Ureter (tissue), 1 donor: ENCODE measurements at places on chromosomes 16 and 17.
A peak's percentile ranks its signal among the peaks of the same experiment; 100 is the strongest.

DNA sequence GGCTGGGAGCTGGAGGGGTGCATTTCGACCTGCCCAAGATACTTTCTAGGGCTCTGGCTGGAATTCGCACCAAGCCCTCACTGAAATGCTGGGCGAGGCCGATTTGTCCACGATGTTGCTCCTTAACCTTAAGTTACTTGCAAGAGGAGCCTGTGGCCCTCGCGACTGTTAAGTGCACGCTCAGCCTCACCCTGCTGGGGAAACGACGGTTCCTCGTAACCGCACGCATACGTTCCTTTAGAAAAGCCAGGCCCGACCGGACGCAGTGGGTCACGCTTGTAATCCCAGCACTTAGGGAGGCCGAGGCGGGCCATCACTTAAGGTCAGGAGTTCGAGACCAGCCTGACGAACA lies 607 bp upstream of the NCOR1 start:
- no peak for DNase-seq

GRCh38 chr17:58918884-58919283 lies 163.2 kb downstream of the PPM1E start:
- no peak for DNase-seq

DNA sequence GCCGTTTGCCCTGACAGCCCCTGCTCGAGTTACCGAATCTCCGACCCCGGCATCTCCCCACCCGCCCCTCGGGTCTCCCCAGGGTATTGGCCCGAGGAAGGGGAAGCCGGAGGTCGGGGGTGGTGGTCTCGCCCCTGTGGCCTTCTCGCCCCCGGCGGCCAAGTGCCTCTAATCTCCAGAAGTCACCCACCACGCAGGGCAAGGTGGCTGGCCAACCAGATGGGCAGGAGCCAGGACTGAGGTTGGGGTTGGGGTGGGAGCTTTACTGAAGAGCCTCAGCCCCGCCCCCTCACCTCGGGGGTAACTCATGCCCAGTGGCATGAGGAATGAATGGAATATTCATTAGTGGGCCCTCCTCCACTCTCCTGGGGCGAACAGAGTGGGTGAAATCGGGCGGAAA lies 637 bp downstream of the DHRS11 start:
- no peak for DNase-seq

GRCh38 chr16:2912330-2913199 lies 834 bp downstream of the FLYWCH1 start:
- DNase-seq, result no peak

DNA sequence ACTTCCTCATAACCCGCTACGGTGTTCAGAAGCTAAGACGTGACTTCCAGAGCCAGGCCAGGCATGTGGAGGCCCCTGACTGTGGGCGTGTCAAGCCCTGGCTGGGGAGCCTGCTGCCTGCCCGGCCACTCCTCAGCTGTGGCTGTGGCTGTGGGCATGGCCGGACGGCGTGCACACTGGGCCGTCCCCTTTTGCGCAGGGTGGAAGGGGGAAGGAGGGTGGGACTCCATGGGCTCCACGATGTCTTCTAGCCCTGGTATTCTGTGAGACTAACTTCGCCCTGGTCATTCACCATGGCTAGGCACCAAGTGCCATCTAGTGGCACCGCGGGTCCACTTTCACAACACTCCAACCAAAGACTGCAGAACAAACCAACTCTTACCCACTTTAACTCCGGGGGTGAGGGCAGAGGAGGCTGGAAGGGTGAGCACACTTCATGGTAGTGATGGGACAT lies 67.9 kb downstream of the N4BP1 start:
- DNase-seq, result peak; percentile 76

- no peak for DNase-seq
Measured at GRCh38 chr17:9918352-9918751, 13.3 kb upstream of the RCVRN start.

DNA sequence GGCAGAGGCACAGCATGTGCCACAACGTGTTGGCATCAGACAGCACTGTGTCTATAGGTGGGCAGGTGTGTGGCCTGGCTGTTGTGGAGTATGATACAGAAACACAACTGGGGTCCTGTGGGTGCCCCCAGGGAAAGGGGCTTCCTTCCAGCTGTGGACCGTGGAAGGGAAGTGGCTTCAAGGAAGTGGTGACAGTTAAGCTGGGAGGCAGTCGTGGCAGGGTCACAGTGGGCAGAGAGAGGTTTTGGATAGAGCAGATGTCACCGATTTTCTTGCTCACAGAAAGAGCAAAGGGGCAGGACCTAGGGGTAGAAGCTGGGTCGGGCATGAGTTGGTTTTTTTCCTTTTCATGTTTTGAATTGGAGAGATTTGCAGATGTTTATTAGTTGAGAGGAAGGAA lies 11.2 kb upstream of the ORAI3 start:
- no peak for DNase-seq

GRCh38 chr17:16881239-16881924 lies 90.5 kb downstream of the TNFRSF13B start:
- no peak for DNase-seq

DNA sequence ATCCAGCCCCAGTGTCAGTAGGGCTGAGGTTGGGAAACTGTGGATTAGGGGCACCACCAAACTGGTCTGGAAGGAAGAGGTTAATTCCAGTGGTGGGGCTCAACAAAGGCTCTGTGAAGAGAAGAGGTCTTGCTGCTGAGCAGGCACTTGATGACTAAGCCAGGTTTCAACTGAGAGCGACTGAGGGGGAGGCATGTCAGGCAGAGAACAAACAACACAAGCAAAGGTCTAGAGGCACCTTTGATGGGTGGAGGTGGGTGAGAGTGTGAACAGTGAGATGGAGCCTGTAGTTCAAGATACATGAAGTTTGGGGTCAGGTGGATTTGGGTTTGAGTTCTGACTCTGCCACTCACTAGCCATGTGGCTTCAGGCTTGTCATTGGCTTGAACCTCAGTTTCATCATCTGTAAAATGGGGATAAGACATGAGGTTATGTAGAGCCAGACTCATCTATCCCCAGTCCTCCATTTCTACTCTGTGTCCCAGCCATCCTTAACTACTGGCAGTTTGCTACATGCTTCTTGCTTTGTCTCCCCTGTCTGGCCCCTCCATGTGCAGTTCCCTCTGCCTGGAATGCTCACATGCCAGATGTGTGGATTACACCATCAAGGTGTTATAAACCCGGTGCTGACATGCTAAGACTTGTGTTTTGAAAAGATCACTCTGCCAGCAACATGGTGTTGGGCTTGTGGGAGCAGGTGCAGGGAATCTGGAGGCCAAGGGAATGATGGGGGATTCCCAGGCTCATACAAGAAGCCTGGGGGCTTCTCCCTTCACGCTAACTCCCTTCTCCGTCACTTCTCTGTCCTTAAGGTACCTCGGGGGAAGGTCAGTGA lies 3.0 kb upstream of the RMI2 start:
- DNase-seq, result no peak

DNA sequence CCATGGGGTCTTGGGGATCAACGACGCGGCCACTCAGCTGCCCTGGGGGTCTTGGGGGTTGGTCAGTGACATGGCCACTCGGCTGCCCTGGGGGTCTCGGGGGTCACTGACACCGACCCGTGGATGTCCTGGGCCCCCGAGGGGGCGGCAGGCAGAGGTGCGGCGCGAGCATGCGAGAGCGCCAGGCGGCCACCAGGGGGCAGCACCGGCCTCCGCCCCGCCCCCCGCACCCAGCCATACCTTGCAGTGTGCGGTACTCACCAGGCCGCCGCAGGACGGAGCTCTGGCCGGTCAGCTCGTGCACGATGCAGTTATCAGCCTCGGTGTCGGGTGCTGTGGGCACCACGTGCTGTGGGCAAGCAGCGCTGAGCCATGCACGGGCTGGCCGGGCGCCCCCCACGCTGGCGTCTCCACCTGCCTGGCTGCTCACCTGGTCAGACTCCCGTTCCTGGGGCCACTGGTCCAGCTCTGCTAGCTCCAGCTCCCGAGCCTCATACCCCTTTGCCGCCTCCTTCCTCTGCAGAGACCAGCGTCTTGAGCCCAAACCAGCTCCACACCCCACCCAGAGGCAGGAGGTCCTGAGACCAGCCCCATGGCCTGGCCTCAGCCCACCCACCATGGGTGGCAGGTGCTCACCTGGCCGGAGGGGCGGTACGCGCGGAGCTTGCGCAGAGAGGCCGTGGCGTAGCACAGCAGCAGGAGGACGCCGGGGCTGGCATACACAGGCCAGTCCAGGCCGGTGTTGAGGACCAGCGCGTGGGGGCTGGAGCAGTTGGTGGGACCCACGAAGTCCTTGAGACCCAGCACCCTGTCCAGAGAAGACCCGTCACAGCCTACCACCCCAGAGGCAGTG lies 31.2 kb downstream of the CTU2 start:
- peak; percentile 76 for DNase-seq

DNA sequence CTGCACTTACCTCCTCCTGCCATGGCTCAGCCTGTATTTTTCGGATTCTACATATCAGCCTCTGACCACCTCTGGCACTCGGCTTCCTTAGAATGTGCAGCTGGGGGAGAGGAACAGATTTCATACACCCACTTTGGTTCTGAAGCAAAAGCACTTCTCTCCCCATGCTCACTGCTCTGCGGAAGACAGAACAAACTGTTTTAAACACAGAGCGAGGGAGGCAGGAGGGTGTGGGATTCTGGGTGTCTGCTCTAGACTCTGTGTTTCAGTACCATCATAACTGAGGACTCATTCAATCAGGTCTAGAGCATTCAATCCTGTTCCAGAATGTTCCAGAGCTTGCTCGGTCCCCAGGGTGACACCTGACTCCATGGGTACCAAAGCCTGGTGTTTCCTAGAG lies 239.1 kb downstream of the GRIN2A start:
- DNase-seq, result no peak

- DNase-seq, result no peak
Measured at GRCh38 chr17:45755050-45755449, 29.1 kb upstream of the CRHR1 start.

DNA sequence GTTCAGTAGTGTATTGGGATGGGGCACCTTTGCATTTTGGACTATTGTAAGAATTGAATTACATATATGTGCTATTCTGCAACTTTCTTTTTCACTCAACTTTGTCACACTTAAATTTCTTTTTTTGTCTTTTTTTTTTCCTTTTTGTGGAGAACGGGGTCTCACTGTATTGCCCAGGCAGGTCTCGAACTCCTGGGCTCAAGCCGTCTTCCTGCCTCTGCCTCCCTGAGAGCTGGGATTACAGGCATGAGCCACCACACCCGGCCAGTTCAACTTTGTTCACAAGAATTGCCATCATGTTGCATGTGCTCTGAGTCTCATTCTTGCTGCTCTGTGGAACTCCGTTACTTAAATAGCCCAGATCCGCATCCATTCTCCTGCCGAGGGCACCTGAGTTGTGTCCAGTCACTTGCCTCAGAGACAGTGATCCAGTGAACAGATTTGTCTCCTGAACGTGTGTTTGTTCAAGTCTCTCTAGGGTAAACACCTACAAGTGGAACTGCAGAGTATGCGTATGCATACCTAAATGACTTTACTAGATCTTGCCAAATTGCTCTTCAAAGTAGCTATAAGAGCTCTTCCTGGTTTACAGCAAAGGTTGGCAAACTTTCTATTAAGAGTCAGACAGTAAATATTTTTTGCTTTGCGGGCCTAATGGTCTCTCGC lies 3.4 kb upstream of the SLC38A10 start:
- no peak for DNase-seq

DNA sequence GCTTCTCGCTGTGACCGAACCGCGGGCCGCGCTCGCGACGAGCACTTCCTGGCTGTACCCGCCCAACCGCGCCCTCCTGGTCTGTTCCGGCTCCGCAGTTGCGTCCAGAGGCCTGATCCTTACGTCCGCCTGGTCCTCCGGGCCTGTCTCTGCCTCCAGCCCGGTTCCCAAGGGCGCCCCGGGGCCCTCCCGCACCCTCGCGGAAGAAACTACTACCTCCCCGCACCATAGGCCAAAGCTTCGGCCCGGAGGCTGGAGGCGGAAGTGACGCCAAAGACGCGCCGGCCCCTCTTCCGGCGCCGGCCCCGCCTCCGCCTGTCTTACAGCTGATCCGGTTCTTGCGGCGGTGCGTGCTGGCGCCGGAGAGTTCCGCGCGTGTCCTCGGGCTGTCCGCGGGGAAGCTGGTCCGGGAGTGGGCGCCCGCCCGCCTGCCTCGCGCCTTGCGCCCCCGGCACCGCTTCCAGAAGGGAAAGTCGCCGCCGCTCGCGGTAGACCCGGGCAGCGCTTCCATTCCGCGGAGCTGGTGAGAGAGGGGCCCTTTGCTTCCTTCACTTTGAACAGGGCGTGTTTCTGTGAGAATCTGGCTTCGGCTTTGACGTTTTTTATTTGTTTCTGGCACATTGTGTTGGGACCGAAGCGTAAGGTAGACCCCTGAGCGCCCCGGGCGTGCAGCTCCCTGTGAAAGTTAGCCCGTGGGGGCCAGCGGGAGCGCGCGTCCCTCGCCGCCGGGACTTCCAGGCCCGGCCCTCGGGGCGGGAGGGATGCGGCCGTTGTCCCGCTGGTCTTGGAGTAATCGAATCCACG lies at the start of gene ZNF778:
Gene ZNF778 (plus strand): TSS at position 316 of the 804 bp plus-strand sequence. CDS start 3,425 bp downstream, outside the sequence.
- DNase-seq, result peak; percentile 82

DNA sequence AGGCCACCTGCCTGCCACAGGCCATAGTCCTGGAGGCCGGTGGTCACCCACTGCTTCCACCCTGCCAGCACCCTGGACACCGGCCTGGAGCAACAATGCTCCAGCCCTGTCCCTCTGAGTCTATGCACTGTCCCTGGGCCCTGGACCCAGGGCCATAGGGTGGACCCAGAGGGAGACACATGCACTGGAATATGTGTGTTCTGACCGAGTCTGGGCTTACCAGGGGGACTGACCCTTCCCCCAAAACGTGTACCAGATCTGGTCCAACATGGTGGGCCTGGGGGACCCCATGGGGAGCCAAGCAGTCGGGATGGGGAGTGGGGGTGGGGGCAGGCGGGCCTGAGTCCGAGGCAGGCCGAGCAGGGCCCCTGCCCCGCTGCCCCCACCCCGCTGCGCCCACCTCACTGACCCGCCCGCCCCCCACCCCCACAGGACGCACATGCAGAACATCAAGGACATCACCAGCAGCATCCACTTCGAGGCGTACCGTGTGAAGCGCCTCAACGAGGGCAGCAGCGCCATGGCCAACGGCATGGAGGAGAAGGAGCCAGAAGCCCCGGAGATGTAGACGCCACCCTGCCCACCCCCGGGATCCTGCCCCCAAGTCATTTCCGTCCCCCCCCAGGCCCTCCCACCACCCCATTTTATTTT lies 357.4 kb downstream of the SEC14L1 start:
- DNase-seq, result peak; percentile 40

GRCh38 chr17:82241183-82241925 lies 12.5 kb downstream of the SLC16A3 start:
- peak; percentile 78 for DNase-seq

DNA sequence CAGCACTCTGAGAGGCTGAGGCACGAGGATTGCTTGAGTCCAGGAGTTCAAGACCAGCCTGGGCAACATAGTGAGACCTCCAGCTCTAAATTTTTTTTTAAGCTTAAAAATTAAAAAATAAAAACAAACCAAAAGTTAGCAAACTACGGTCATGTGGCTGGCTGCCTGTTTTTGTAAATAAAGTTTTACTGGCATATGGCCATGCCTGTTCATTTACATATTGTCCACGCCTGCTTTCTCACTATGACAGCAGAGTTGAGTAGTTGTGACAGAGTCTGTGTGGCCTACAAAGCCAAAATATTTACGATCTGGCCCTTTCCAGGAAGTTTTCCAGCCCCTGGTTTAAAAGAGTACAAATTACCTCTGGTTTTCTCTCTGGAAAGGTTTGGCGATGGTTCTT lies 3.3 kb downstream of the SLX4 start:
- DNase-seq, result no peak
